ENCODE measurements at places on chromosomes 5 and 9.
A peak's percentile ranks its signal among the peaks of the same experiment; 100 is the strongest.

- DNase-seq = no peak
Measured at GRCh38 chr5:68053202-68053601, 162.4 kb upstream of the PIK3R1 start.

- DNase-seq = no peak
Measured at GRCh38 chr9:119412399-119412798, 43.2 kb upstream of the BRINP1 start.

DNA sequence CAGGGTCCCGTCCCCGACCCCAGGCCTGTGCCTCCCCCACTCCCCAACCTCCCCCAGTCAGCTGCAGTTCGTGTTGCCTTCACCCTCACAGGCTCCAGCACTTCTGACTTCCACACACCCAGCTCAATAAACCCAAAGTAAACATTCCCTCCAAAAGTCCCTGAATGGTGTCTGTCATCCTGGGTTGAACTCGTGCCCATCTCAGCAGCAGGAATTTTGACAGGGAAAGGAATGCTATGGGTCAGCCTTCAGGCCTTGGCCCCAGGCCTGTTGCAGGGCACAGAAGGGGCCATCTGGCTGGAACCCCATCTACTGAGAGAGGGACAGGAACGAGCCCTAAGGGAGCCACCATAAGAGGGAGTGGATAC, 29.6 kb upstream of the CNOT6 start:
- no peak for DNase-seq

GRCh38 chr5:86679529-86679928, 61.8 kb downstream of the COX7C start:
- peak; percentile 41 for DNase-seq

GRCh38 chr9:113154471-113154870, 3.7 kb downstream of the SLC31A2 start:
- no peak for DNase-seq

DNA sequence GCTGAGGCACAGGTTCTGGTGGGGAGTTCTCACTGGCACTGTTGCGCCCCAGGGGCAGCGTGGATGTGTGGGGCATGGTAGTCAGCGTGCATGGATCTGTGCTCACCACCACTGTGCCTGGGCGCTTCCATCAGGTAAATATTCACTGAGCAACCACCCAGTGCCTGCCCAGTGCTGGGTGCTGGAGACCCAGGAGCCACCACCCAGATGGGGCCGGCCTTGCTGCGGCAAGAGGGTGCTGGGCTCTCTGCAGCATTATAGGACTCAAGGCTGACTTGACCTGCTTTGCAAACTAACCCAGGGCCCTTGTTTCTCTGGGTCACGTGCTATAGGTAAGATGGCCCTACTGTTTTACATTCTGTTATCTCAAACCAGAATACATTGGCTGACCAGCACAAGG, 60.5 kb downstream of the DAP start:
- DNase-seq = no peak

DNA sequence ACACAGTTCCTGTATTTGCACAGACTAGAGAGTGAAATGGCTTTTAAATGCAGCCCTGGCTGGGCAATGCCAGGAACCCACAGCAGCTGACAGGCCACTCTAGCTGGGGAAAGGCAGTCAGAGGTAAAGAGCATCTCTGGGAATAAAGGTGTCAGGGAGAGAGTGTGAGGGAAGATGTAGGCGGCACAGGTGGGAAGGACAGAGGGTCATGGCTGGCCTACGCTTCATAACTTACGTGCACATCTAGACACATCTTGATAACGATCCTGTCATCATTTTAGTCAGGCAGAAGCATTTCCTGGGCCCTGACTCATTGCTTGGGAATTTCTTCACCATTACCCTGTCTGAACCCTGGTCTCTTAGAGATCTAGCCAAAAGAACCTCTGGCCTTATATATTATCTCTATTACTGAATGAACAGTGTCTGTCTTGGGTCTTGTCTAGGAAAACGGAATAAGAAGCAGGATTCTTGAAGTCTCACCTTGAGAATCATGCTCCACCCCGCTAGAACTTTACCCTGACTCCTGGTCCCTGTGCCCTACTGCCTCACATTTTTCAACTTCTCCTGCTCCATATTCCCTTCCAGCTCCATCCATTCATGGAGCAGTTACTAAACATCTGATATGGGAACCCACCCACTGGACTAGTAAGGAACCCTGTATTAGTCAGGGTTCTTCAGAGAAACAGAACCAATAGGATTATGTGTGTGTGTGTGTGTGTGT, 106.4 kb upstream of the ELL2 start:
- DNase-seq = peak; percentile 49

- DNase-seq = no peak
Measured at GRCh38 chr5:40238066-40238745, 441.5 kb upstream of the PTGER4 start.

DNA sequence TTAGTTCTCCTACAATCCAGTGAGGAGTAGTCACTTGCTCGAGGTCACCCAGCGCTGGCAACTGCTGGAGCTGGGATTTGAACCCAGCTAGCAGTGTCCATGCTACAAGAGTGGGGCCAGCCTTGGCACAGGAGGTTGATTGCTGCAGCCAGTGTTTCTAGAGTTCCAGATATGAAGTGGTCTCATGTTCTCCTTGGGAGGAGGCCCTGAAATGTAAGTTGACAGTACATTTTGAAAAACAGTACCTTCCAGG, 802 bp downstream of the CCDC107 start:
- DNase-seq = no peak

- no peak for DNase-seq
Measured at GRCh38 chr5:134524826-134525682, at the start of gene JADE2. TSS of gene JADE2 (plus strand) at chr5:134525670. CDS start at chr5:134535858, 10,188 bp downstream.

GRCh38 chr5:61277781-61278180, 54.3 kb upstream of the ZSWIM6 start:
- DNase-seq = no peak

DNA sequence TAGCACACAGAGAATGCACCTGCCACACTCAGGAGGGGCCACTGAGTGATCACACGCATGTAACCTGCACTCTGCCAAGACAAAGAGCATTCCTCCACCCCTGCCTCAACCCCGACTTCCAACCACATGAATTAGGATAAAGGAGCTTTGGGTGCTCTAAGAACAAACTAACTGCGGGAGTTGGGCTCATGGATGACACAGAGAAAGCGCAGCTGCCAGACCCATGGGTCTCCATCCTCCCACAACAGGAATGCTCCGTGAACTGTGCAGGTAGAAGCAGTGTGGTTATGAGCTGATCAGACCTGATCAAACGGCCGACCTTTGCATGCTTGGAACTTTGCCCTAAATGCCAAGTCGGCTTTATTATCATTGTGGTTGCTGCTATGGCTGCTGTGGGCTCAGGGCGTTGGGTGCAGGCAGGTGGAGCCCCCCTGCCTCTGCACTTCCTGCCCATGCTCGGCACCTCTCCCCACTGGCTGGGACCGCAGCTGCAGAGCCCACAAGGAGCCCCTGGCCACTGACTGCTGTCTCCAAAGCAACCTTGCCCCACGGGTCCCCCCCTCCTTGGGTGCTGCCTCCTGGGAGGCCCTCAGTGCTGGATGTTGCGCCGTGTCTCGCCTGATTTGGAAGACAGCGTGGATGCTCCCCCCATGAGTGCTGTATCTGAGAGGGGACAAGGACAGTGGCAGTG, 2.6 kb upstream of the SLC6A3 start:
- no peak for DNase-seq

DNA sequence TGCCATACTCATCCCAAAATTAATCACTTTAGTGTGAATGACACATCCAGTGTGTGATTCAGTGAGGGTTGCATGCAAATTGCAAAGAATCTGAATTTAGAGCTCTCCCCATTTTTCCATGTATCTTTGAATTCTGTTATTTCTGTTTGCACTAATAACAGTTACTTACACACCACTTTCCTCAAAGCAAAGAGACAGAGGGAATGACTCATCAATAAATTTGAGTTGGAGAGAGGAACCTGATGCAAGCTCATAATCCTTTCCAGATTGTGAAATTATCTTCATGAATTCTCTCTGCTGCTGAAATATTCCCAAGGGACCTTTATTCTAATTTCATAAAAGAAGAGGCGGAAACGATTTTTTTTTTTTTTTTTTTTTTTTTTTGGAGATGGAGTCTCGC, 204.8 kb downstream of the CDH9 start:
- DNase-seq = no peak

DNA sequence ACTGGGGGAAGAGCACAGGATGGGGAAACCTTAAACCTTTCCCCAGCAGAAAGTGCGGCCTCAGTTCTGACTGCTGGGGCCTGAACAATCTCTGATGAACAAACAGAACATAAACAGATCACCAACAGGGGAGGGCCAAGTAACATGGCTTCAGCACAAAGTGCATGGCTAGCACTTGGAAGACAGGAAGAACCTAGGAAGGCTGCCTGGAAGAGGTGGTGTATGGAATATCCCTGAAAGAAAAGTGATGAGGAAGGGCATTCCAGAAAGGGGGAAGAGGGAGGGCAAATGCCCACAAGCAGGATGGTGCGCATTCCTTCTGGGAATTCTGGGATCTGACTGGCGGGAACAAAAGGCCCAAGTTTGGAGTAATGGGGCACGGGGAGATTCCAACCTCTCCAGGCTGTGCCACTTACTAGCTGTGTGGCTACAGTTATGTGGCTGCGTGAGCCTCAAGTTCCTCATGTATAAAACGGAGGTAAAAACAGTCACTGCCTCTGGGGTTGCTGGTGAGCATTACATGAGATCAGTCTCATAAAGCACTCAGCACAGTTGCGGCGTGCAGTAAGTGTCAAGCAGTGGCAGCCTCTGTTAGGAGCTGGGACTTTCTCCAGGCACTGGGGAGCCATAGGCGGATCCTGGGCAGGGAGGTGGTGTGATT, 1.6 kb downstream of the PDGFRB start:
- no peak for DNase-seq

GRCh38 chr5:174719793-174720611, 4.4 kb upstream of the MSX2 start:
- no peak for DNase-seq

- DNase-seq = no peak
Measured at GRCh38 chr9:33431420-33431819, 16.0 kb downstream of the AQP3 start.

DNA sequence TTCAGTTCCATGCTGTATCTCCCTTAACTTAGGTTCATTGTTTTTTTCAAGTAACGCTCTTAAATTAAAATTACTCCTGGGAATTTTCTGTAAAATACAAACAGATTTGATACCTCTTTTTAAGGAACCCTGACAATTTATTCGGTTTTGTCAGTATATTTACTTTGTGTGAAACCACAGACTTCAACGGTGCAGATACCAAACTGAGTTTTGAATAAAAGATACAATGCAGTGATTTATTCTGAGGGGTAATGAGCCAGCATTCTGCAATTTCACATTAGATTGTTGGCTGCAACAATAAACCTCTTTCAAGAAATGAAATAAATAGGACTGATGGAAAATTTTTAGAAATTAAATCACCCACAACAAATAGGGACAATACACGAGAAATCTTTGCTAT, 308.6 kb upstream of the EDIL3 start:
- DNase-seq = no peak

DNA sequence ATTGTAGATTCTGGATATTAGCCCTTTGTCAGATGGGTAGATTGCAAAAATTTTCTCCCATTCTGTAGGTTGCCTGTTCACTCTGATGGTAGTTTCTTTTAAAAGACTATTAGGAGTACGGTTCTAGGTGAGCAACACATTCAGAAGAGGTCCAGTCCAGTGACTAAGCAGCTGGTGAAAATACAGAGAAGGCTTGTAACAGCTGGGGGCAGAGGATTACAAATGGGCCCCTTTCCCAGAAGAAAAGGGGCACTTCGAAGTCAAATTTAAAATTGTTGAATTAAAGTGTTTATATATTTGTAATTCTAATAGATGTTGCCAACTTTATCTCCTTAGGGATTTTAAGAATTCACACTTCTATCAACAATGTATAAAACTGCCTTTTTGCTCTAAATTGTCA, 720.5 kb downstream of the TLE4 start:
- no peak for DNase-seq

DNA sequence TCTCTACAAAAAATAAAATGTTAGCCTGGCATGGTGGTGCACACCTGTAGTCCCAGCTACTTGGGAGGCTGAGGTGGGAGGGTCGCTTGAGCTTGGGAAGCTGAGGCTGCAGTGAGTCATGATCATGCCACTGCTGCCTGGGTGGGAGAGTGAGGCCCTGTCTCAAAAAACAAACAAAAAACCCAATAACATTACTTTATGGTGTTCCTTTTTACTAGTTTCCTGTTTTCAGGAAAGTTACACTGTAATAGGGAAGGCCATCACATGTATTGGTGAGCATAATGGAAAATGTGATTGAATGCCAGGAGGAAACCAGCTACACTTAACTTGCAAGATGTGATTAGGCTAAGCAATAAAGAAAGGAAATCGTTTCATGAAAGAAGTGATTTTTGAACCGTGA, 42.7 kb downstream of the SV2C start:
- DNase-seq = no peak

DNA sequence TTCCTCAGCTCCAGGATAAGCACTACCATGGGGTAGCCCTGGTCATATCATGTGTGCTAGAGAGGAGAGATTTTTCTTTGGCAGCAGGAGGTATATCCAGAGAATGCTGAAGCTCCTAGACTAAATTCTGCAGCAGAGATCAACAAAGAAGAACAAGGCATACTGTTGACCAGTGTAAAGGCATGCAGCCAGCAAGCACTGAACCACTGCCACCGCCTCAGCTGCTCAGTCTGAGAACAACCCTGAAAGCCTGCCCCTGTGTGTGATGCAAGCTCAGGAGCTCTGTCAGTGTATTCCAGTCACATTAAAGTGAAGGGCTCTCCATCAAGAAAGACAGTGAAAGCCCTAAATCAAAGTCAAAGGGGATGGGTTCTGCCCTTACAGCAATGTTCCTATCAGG, 439.5 kb upstream of the CD180 start:
- DNase-seq = no peak

GRCh38 chr5:38011668-38012188, 171.9 kb upstream of the GDNF start:
- DNase-seq = no peak

- DNase-seq = no peak
Measured at GRCh38 chr9:28407351-28407750, 834.1 kb upstream of the C9orf72 start.

GRCh38 chr5:117614408-117614807, 1039.8 kb upstream of the SEMA6A start:
- no peak for DNase-seq

DNA sequence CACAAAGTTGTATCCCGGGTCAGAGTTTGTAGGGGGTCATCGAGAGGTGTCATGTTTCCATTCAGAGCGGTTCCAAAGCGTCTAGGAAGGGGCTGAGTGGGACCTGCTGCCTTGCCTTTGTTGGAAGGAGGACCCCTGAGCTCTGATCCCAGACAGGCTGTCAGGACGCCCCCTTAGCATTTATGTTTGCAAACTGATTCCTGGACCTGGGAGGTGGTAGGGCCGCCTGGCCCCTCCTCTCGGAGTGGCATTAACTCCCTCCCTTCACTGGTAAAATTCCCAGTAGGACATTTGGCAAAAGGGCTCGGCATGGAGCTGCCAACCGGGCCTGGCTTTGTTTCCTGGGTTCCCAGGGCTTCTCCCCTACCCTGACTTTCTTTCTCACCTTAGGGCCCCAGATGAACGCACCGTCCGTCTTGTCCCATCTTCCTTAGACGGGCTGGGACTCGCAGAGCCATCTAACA, 2.5 kb downstream of the JADE2 start:
- DNase-seq = no peak

DNA sequence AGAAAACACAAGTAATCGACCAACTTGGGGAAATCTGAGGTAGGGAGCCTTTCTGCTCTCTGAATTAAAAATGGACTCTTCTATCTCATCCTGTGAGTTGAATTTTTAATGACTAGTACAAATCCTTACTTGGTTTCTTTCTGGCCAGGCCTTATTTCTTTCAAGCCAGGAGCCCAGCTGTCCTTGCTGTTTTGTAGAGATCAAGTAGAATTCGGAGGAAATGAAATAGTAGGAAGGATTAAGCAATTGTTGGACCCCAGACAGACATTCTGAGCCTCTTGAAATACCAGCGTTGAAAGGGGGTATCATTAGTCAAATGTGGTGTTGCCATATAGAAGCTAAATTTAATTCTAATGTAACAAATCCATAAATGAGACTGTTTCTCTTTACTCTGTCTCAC, 53.7 kb upstream of the SMIM15 start:
- no peak for DNase-seq

Data from pulmonary artery endothelial cell (primary cell).